ENCODE measurements at places on chromosomes 12 and 14.

- DNase-seq, result no peak
These were observed 3.3 kb upstream of the AEBP2 start for GRCh38 chr12:19435831-19436497.

DNA sequence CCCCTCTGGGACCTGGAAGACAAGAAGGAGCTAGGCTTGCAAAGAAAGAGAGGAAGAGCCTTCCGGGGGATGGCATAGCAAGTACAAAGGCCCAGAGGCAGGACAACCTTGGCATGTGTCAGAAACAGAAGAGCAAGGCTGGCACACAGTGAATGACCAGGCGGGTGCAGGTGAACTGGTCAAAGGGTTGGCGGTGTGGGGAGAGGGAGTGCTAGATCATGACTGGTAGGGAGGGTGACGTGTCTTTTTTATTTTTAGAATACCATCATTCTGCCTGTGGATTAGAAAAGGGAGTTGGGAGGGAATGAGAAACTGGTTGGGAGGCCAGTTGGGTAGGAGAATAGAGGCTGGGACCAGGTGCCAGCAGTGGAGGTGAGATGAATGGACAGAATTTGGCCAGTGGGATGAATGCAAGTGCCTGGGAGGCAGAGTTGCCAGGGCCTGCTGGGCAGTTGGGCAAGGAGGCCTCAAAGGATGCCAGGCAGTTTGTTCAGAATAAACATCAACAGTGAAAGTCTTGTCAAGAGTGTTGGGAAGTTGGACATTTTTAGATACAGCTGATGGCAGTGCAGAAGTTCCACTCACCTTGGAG lies 168.3 kb downstream of the CACNA1C start:
- DNase-seq, result no peak

GRCh38 chr14:26067341-26067740 lies 530.5 kb downstream of the NOVA1 start:
- no peak for DNase-seq

DNA sequence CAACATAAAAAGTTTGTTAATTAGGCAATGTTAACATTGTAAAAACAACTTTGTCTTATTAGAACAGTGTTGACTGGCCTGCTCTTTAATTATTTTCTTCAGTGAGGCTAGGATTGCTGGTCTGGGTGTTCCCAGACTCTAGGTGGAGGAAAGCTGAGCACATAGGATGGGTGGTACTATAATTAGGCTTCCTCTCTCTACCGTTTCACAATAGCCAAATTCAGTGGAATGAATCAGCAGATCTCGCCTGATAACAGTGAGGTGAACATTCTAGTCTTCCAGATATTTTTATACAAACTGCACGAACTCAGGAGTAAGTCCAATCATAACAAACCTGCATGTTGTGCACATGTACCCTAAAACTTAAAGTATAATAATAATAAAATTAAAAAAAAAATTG lies 11.9 kb downstream of the PTGDR start:
- no peak for DNase-seq

DNA sequence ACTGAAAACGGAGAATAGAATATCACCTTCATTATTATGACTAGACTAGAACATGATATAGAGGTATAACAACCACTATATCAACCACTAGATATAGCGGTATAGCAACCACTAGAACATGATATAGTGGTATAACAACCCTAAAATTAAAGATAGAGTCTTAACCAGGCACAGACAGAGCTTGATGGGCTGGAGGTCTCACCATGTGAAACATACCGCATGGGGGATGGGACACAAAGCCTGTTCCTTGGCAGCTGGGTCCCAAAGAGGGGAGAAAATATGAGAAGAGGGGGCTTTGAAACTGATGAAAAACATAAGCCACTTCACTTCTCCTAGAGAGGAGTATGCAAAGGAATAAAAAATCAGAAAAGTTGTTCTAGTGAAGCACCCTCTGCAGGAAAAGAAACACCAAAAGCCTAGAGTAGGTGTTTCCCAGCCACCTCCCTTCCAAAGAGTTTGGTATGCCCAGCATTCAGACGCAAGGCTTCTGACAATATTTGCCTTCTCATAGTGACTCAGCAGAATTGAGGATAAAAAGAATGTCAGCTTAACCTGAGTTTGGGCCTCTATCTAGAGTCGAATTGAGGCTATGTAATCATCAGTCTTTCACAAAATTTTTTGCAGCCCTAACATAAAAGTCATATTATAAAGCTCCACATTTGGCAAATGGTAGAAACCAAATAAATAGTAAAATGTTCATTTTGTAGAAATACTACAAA lies 316.4 kb downstream of the NOVA1 start:
- DNase-seq, result peak; percentile 12

- peak; percentile 75 for DNase-seq
These were observed 44.0 kb upstream of the REP15 start for GRCh38 chr12:27652174-27652763.

- DNase-seq, result no peak
These were observed 68.2 kb downstream of the ANKS1B start for GRCh38 chr12:99916555-99916954.

- DNase-seq, result no peak
These were observed 13.5 kb downstream of the SCNN1A start for GRCh38 chr12:6361834-6362233.

- no peak for DNase-seq
These were observed 34.4 kb upstream of the DLK1 start for GRCh38 chr14:100692256-100692655.

- DNase-seq, result no peak
These were observed 327.7 kb downstream of the BMP4 start for GRCh38 chr14:53628732-53629430.
